ENCODE measurements at places on chromosomes 12 and 14. TPM values are rescaled to one million over a fixed set of nuclear protein-coding genes. Genes with fewer than 3 reads are reported as not detected.

The DYRK2 gene
- total RNA-seq: 45.7 TPM

The TAS2R13 gene
- total RNA-seq: 0.51 TPM

The ZCRB1 gene
- total RNA-seq: 54.4 TPM

The PRB2 gene
- total RNA-seq: not detected

The VSIG10 gene
- total RNA-seq: 11.1 TPM

The TC2N gene
- total RNA-seq: 1.8 TPM

The KRT3 gene
- total RNA-seq: not detected

The SVOP gene
- 1.0 TPM for total RNA-seq

The NRIP2 gene
- 1.5 TPM for total RNA-seq

The SOX5 gene
- 2.4 TPM for total RNA-seq

The FLRT2 gene
- 3.6 TPM for total RNA-seq

The DEGS2 gene
- not detected for total RNA-seq

The PTPRO gene
- 1.2 TPM for total RNA-seq

The PAH gene
- total RNA-seq: not detected

The PKP2 gene
- 563 TPM for total RNA-seq

The LTBP2 gene
- 25.5 TPM for total RNA-seq

The RAB15 gene
- 20.6 TPM for total RNA-seq

The TAS2R42 gene
- total RNA-seq: not detected

The LALBA gene
- not detected for total RNA-seq

The HOTAIR gene
- total RNA-seq: not detected

The IFNG-AS1 gene
- 0.46 TPM for total RNA-seq

The GUCY2C gene
- not detected for total RNA-seq

The PNMA1 gene
- total RNA-seq: 25.7 TPM

The OVCH1 gene
- not detected for total RNA-seq

The HNF1A gene
- total RNA-seq: not detected

The WNT5B gene
- 0.72 TPM for total RNA-seq

The SSTR1 gene
- 0.53 TPM for total RNA-seq

The TMEM260 gene
- 4.9 TPM for total RNA-seq

The AMN gene
- total RNA-seq: not detected
